ENCODE measurements at places on chromosomes 5 and 9.

DNA sequence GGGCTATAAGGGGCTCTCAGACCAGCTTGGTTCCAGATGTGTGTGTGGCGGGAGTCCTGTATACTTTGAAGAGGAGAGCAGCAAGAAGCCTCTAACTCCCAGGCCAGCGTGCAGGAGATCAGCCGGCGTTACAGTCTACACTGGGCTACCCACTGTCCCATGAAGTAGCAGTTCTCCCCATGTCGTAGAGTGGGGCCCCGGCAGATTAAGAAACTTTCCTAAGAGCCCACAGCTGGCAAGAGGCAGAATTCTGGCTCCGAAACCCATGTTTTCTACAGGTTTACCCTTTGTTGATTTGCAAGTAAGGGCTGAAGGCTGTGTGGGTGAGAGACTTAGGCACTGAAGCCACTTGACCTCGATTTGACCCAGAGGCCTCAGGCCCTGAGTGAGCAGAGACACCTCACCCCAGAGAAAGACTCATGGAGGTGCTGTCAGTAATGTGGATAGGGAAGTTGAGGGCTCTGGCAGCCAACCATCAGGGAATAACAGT is 881 bp upstream of the B4GALT1 start:
- no peak for DNase-seq

DNA sequence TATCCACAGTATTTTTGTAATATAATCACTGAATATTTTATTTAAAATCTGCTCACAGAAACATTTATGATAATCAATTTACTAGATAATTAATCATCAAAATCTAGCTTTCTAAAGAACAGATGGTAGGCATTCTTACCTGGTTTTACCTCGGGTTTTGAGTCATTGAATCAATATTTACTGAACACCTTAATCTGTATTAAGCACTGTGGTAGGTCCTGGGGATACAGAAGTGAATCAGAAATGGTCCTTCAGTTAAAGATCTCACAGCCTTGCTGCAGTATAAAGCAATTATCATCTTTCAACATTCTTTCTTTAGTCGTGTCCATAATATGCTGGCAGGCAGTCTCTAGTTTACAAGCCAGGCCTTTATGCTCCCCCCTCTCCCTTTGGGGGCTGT is 2.0 kb upstream of the MEIKIN start:
- DNase-seq = no peak

DNA sequence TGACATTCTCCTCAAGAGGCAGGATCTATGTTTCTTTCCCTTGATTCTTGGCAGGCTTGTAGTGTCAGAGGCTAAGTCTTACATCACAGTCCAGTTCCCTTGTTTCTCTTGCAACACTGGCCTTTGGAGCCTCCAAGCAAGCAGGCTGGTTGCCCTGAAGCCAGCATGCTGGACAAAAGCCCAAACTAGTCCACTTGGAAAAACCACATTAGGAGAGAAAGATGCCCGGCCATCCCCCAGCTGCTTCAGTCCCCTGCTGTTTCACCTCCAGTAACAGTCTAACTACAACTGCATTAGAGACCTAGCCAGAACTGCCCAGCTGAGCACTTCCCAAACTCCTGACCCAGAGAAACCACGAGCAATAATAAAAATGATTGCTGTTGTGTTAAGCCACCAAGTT is 87.6 kb downstream of the ADAMTS6 start:
- DNase-seq = no peak

DNA sequence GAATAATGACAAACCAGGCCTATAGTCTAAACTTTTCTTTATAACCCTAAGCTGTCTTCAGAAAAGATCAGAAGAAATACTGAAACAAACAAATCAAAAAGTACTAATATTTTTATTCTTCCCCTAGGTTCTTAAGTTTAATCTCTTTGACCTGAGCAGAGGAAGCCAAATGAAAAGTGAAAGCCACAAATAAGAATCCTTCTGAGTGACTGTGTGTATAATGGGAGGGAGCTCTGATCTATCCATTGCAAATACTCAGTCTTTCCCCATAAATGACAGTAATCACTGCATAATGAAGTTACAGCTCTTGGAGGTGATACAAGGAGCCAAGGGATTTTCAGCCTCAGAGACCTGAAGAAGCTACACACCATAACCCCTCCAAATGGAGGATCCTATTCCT is 126.9 kb upstream of the ATP10B start:
- no peak for DNase-seq

DNA sequence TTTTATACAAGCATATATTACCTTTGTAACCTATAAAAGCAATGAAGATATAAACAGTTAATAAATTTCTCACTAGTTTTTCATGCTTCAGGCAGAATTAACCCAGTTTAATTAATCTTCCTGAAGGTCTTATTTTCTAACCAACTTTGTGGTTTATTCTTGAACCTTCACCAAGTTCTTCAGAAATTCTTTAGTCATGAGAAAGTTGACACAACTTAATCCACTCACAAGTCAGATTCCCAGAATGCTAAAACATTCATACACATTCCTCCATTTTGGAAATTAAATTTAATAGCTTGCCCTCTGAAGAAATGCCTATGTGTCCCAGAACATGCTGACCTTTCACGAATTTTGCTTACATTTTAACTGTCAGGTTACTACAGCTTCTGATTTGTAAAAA is 105.4 kb upstream of the PAM start:
- DNase-seq = no peak

DNA sequence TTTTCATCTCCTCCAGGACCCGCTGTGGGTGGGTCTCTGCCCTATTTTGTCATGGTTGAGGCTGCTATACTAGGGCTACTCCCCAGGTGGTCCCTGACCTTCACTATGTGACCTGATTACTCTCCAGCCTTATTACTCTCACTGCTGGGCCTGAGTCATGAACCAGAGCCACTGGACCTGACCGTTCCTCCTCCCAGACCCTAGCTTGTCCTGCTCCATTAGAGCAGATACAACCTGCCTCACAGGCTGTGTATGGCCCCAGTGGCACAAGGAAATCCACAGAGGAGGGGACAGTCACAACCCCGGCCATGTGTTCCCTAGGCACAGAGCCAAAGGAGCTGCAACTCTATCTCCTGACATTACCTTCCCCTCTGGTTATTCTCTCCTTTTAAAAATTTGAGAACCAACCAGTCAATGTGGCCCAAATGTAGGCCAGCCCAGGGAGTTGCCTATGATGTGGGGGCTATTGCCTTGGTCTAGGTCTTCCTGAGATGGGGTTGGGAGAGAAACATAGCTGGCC is 96.0 kb upstream of the FSTL4 start:
- no peak for DNase-seq

DNA sequence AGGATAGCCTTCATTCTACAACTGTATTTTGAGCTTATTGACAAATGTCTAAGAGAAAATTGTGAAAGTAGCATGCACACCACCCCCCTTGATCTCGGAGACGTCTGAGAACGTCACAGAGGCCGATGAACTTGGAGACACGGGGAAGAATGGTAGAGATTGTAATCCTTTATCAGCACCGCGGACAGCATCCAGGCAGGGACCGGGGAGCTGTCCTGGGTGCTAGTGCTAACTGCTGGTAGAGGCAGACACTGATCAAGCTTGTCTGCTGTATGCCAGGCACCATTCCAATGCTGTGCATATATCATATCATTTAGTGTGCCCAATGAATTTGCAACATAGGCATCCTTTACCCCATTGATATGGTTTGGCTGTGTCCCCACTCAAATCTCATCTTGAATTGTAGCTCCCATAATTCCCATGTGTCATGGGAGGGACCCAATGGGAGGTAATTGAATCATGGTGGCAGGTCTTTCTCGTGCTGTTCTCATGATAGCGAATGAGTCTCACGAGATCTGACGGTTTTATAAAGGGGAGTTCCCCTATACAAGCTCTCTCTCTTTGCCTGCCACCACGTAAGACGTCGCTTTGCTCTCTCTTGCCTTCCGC is 98.8 kb downstream of the LHX2 start:
- no peak for DNase-seq

DNA sequence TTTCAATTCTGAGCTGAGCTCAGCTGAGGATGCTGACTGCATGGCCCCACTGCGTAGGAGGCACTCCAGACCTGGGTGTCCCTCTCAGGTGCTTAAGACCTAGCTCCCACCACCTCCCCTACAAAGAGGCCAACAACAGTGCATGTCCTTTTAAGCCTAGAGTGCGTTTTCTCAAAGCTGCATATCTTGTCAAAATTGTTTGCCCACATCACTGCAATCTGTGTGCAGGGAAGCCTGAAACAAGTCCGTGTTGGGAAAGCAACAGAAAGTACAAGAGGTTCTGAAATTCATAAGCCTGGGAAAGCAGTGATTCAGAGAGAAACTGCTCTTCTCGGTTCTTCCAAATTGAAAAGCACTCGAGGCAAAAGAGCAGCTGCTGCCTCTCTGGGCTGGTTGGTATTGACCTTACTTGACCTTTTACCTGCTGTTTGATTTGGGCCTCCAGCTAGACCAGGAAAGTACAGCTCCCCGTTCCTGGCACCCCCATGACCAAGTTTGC is 238.4 kb downstream of the NR2F1-AS1 start:
- no peak for DNase-seq

DNA sequence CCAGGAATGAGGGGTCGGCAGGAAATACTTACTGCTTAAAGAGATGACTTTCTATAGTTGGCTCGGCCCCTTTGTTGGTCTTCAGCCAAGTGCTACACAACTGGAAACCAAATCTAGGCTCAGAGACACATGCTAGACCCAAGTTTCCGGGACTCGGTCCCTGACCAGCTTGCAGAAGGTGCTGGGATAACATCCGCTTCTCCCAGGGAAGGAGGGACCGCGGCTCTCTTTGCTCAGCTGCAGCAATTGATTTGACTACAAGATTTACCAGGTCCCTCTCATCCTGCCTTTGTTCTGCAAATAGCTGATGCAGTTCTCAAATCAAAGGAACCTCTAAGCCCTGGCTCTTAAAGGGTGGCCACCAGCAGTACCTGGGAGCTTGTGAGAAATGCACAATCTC is 314.7 kb downstream of the MLLT3 start:
- DNase-seq = no peak

- DNase-seq = no peak
Measured at GRCh38 chr5:160959804-160960203, 107.8 kb upstream of the ATP10B start.

- DNase-seq = no peak
Measured at GRCh38 chr5:91119981-91120850, 262.9 kb downstream of the ARRDC3 start.

DNA sequence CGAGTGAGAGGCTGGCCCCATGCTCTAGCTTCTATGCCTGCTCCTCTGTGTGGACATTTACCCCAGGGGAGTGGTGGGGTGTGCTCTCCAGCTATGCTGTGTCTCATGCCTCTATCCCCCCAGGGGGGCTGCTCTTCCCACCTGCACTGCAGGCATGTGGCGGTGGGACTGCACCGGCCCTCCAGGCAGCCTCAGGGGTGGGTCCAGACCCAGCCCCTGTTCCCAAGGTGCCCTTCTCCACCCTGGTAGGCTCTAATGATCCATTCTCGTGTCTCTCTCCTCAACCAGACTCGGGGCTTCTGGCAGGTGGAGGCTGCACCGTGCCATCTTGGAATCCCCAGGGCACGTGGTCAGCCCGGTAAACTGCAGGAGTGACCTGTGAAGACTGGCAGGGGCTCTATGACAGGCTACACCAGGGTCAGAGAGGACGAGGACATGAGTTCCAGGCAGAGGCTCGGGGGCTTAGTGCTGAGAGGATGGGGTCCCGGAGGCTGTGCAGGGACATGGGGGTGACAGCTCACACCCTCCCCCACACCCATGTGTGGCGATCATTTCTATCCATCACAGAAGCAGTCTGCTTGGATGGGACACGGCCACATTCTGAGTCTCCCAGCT is 22.7 kb upstream of the COL5A1 start:
- no peak for DNase-seq

GRCh38 chr9:93959739-93960154 is 4.6 kb upstream of the BARX1 start:
- no peak for DNase-seq

- no peak for DNase-seq
Measured at GRCh38 chr5:168218746-168219145, 72.7 kb upstream of the WWC1 start.

DNA sequence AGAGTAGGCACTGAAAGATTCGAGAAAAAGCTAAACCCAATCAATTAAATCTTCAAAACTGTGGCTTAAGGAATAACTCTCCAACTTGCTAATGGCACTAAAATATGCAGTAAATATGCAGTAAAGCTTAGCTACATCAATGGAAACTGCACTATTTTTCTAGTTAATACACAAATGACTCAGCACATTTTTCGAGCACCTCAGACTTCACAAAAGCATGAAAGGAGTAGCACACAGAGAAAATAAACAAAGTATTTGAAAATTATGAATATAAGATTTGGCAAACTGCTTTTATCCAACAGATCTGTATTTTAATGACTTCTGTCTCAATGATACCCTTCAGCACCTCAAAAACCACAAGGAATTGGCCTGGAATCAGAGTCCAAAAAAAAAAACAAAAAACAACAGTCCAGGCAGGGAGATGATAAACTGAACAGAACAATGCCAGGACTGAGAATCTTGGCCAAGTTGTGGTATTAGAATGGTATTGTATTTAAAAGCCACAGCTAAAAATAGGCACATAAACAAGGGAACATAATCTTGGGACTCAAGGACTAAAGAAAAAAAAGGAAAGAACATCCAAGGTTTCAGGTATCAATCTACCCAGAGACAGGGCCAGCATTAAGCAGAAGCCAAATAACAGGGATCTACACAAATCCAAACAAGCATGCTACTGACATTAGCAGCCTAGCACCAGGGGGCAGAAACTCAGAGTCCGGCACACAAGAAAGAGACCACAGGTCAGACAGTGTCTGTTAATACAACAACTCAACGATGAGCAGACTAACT is 21.4 kb downstream of the TMEM245 start:
- no peak for DNase-seq

DNA sequence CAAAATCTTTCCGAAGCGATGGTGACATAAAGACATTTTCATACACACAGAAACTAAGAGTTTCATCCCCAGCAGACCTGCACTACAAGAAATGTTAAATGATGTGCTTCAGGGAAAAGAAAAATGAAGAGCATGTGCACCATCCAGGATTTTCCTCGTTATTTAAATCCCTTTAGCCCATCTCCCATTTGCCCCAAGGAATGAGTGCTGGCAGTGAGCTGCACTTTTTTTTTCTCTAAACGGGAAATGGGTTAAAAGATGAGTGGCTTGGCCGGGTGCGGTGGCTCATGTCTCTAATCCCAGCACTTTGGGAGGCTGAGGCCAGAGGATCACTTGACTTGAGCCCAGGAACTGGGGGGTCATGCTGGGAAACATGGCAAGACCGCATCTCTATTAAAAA is 6.8 kb upstream of the LRRC14B start:
- DNase-seq = no peak

All from iPS DF 19.7 (cell line).